Mucosa of descending colon (tissue), 3 donors: ENCODE measurements at places on chromosomes 1 and 21. TPM values are rescaled to one million over a fixed set of nuclear protein-coding genes. Genes with fewer than 3 reads are reported as not detected.

- DNase-seq = no peak
These were observed 10.2 kb downstream of the EEIG2 start for GRCh38 chr1:108570128-108570527.

DNA sequence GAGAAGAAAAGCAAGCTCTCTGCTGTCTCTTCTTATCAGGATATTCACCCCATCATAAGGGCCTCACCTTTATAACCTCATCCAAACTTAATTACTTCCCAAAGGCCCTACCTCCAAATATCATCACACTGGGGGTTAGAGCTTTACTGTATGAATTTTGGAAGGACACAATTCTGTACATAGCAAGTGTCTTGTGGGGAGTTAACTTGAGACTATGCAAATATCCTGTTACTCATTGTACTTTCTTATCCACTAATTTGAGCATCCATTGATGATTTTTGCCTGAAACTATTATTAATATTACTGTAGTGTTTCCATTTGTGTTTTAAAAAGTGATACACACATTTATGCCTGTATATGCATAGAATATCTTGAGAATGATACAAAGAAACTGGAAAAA, 129.1 kb upstream of the IVNS1ABP start:
- no peak for DNase-seq

- DNase-seq = no peak
These were observed 58.0 kb upstream of the LAPTM5 start for GRCh38 chr1:30815556-30815955.

- DNase-seq = no peak
These were observed 13.6 kb upstream of the OTUD7B start for GRCh38 chr1:150024156-150024555.

DNA sequence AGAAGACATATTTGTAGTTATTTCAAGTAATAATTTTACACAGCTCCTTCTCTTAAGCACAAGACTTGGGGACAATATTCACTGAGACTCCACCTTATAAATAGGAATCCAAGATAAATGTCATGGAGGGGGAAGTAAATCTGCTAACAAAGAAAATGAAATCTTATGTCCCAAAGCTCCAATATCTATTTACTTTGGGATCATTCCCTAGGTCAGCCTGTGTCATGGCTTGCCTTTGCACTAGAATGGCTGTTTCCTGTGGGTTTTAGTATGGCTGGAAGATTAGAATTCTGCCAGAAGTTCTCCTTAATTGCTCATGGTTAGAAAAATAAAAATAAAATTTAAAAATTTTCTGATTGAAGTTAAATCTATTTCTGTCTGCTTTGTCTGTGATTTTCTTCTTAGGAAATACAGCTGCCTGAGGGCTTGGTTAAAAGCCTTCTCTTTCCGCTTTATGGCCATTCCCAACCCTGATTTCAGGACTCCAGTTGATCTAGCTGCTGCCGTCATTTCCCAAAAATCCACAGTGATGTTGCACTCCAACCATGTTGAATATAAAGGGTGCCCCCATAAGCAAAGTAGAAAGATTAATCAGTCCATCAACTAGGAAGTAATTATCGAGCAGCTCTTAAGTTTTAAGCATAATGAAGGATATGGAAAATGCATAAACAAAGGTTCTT, 326.4 kb upstream of the LYPLAL1 start:
- no peak for DNase-seq

DNA sequence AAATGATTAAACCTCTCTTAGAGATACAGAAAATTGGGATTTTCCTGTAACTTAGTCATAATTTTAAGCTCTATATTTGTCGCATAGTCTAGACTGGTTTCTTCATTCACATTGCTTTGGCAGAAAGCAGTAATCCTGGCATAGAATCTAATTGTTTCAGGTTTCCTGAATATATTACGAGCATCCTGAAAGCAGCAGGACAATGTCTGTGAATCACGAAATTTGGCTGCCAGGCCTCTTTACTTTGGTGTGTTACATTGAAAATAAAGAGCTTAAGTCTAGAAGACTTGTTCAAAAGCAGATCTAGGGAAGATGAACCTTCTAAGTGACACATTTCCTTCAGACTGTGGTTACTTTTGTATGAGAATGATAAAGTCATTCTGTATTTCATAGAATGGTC, 72.2 kb downstream of the TDRD5 start:
- no peak for DNase-seq

DNA sequence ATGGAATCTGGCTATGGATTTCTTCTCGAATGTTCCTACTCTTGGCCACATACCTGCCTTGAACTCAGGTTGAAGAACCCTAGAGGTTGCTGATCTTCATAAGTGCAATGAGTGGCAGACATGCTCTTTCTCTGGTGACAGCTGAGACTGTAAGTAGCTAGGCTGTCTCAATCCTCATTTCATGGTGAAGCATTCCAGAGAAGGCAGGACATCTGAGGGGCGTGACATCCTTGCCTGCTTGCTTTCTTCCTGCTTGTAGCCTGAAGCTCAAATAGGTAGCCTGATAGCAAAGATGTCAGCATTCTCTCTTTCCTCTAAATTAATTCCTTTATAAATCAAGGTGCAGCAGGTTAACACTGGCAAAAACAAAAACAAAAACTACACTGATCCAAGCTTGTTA, 114.6 kb upstream of the MAGI3 start:
- DNase-seq = no peak

Gene CTTNBP2NL
- total RNA-seq = 61.4 TPM

Gene CRYAA
- total RNA-seq = not detected

Gene DPT
- 4.8 TPM for total RNA-seq

Gene CD1D
- total RNA-seq = 7.5 TPM

Gene FMO3
- total RNA-seq = 0.63 TPM
